Renal cortical epithelial cell (primary cell): ENCODE measurements at places on chromosomes 2 and 18. TPM values are rescaled to one million over a fixed set of nuclear protein-coding genes. Genes with fewer than 3 reads are reported as not detected.
A peak's percentile ranks its signal among the peaks of the same experiment; 100 is the strongest.

DNA sequence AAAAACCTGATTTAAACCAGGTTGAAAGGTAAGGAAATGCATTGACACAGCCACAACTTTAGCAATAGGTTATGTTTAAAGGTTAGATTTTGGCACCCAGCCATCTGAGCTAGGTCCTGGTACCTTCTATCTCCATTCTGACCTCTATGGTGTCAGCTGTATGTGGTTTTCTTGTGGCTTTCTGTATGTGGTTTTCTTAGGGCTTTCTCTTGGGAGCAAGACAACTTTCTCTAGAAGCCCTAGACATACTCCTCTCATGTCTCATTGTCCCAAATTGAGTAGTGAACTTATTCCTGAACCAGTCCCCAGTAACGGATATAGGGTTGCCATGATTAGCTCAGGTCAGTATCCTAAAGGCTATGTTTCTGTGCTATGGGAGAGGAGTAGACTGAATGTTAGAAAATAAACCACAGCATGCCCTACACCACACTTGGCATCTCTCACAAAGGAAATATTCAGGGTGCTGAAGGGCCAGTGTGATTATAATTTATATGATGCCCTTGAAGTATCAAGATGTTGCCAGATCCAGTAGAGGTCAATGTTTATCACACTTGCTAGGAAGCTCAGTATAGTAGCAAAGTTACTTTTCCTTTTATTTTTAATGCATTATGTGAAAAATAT is 176.1 kb downstream of the CAPN13 start:
- peak; percentile 67 for DNase-seq

- no peak for DNase-seq
Measured at GRCh38 chr18:43004421-43004820, 111.1 kb downstream of the RIT2 start.

DNA sequence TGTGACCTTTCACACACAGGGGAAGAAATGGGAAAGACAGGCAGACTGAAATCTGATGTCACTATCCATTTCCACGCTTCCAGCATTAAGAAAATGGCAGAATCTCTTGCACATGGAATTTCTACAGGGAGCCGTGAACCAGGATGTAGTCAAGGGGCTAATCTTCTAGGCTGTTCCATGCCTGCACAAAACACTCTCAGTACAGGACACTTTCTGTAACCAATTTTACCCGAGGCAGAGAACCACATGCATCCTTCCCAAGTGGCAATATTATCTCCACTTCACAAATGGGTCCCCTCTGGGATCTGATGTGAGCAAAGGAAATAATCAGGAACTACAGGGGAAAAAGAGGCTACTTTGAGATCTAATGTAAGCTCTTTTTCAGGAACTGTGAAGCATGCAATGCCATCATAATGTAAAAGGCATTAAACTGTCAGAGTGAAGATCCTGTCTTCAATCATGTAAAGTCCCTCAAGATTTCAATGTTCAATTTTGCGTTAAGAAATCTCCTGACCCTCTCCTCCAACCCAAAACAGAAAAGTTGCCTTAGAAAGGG is 236.9 kb downstream of the RBM43 start:
- DNase-seq = no peak

DNA sequence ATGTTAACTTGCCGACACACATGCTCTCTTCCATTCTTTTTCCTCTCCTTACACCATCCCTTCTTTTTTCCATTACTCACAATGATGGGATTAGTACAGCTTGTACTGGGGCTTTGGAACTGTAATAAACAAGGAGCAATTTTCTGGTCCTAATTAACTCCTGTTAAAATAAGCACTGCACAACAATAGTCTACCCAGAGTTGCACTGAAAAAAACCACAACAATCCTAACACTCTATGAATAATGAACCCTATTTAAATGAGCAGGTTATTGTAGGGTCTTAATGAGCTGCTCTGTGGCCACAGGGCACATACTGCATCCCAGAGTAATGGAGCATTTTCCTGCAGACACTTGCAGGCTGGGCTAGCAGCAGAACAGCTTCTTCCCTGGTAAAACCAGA is 380.3 kb downstream of the NRXN1 start:
- DNase-seq = no peak

DNA sequence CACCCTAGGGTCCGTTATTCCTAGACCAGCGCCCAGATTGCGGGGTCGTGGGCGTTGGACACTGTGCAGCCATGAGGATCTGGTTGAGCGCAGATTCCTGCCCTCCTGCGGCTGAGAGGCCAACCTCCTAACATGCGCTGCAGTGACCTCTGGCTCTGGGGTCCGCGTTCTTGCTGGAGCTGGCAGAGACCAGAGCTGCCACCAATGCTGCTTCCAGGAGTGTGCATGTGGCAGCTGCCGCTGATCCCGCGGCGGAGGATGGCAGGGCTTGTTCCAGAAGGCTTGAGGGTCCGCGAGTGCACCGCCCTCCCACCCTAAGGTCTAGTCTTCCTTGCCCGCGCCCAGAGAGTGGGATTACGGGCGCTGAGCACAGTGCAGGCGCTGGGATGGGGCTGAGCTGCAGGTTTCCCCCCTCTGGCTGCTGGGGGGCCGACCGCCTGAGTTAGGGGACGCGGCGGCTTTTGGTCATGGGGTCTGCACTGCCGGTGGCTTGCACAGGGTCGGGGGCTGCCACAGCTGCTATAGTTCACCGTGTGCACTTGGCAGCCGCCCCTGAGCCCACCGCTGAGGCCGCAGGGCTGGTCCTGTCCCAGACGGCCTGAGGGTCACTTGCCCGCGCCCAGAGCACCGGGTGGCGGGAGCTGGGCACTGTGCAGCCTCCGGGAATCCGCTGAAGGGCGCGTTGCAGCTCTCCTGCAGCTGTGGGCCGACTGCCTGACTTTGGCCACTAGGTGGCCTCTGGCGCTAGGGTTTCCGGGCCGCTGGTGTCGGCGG is 145.9 kb downstream of the CCDC74A start:
- DNase-seq = peak; percentile 24

DNA sequence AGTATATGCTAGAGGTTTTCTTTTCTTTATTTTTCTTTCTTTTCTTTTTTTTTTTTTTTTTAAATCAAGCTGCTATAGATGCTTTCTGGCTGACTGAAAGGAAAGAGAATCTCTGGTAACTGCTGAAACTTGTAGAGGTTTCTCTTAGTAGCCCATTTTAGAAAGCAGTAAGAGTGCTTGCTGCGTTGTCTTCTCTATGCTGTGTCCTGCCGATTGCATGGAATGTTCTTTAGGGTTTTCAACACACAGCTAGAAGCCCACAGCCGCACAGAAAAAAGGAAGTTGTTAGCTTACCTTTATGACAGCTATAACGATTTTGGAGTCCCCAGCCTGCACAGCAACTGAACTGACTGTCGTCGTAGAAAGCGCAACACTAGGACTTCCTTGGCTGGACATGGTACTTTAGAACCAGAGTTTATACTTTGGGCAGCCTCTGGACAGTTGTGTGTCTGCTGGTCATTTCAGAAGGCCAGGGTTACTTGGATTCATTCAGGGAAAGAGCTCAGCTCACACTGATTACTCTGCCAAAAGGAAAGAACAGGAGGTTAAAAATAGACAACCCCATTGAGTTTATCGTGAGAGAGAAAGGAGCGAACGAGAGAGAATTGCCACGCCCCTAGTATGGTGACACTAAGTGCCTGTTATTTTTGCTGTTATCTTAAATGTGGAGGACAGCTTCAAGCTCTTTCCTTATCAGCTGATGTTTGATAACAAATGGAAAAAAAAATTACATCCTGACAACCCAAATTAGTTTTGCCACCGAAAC is at the start of gene CCDC141:
Gene CCDC141 (minus strand): TSS at position 592 of the 766 bp plus-strand sequence. CDS start 196 bp downstream, at position 396.
- DNase-seq = no peak

GRCh38 chr18:22988208-22988607 is 55.1 kb downstream of the RBBP8 start:
- no peak for DNase-seq

DNA sequence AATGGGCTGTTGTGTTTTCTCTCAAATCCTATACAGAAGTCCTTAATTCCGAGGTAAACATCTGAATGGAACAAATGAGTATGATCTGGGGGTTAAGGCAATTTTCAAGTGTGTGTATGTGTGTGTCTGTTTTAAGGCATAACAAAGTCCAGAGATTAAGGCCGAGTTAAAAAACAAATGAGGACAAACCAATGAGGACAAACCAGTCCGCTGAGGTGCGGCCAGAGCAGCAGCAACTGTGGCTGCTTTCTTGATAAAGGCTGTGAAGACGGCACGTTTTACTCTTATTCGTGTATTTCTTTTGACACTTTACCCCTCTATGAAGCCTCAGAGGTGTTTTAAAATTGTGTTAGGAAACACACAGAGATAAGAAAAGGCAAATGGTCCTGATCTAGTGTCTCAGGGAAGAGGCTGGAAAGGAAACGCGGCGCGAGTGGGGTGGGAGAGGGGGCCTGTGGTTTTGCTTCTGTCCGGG is 495 bp upstream of the GULP1 start:
- DNase-seq = peak; percentile 35

DNA sequence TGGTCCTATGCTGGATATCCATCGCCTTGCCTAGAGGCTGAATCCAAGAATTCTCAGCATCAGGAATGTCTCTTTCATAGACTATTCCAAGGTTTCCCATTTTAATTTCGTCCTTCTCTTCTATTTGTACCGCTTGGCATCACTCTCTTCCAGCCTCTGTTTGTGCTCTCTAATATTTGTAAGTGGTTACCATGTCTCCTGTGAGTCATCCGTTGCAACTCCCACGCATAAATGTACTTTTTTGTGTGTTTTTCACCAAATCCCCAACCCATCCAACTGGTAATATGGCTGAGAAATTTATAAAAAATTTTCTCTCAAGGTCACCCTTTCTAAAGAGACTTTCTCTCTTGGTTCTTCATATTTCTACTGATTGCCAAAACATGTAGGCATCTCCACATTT is 21.8 kb downstream of the COLEC12 start:
- DNase-seq = peak; percentile 70

GRCh38 chr2:233130024-233130423 is 69.9 kb downstream of the INPP5D start:
- DNase-seq = no peak

- peak; percentile 34 for DNase-seq
Measured at GRCh38 chr2:70948337-70949003, 12.8 kb downstream of the ATP6V1B1 start.

DNA sequence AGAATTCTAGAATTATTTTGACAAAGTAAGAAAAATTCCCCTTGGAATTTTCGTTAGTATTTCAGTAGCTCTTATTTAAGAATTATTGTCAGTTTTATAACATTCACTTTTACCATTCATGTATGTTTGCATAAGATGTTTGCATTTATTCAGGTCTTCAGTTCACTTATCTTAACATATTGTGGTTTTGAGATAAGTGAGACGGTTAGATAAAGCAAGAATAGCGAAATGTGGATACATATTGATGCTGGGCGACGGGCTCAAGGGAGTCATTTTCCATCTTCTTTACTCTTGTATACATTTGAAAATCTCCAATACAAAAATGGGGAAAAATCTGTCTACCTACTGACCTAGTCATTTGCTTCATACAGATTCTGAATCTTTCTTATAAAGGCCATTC is 156.7 kb upstream of the HDAC4 start:
- no peak for DNase-seq

DNA sequence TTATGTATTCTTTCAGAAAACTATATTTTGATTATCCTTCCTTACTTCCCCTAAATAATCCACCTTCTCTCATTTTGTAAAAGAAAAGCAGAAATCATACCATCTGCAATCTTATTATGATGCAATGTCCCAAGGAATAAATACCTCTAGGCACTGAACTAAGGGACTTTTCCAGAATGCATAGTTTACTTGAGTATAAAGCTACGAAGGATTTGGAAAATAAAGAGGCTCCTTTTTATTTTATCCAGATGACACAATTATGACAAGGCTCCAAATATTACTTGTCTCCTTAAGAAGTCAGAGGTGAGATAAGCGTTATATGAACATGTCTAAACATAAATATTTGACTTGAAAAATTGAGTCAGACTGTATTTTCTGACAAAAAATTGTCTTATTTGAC is 72.1 kb downstream of the COL3A1 start:
- DNase-seq = no peak

DNA sequence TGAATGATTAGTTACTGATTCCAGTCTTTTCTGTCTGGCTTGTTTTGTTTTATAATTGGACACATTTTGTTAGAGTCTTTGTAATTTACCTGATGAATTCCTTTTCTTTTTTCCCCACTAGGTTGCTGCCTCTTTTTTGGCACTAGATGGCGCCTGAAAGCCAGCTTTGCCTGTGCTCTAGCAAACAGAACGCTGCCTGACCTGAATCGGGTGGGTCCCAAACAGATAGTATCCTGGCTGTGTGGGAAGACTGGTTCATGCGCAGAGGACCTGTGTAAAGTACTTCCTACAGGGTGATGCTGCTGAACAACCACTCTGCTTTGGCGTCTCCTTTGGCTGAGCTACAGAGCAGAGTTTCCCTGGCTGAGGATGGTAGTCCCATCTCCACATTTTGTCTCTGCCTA is 288.2 kb downstream of the IKZF2 start:
- DNase-seq = peak; percentile 16

- DNase-seq = no peak
Measured at GRCh38 chr2:240131941-240132650, 4.0 kb downstream of the COPS9 start.

GRCh38 chr2:164747783-164748433 is 93.7 kb downstream of the COBLL1 start:
- no peak for DNase-seq

GRCh38 chr2:38296197-38296780 is 80.8 kb downstream of the ATL2 start:
- no peak for DNase-seq

- peak; percentile 57 for DNase-seq
Measured at GRCh38 chr2:226338825-226339224, 460.8 kb downstream of the IRS1 start.

- peak; percentile 22 for DNase-seq
Measured at GRCh38 chr2:231640641-231641111, 48.0 kb downstream of the TEX44 start.

Gene SH2D6
- total RNA-seq = 0.40 TPM in 1 of 2 replicates, not detected in the other

Gene CCDC178
- 0.30 TPM in 1 of 2 replicates, not detected in the other for total RNA-seq

Gene PDE1A
- total RNA-seq = 3.8 and 203 TPM in 2 replicates

Gene CHRND
- total RNA-seq = not detected in 2 replicates

Gene CTAGE1
- total RNA-seq = under 0.01 TPM in 1 of 2 replicates, not detected in the other

Gene MSH6
- 52.6 and 59.5 TPM in 2 replicates for total RNA-seq

Gene LRRTM4
- total RNA-seq = 0.10 TPM in 1 of 2 replicates, not detected in the other

Gene CYP1B1
- total RNA-seq = 18.9 and 422 TPM in 2 replicates

Gene C2orf80
- total RNA-seq = not detected in 2 replicates

Gene RDH14
- total RNA-seq = 31.8 and 35.8 TPM in 2 replicates

Gene CAPN14
- total RNA-seq = 0.20 and 1.6 TPM in 2 replicates

Gene NXPH2
- total RNA-seq = 0.87 TPM in 1 of 2 replicates, not detected in the other

Gene IL36B
- not detected in 2 replicates for total RNA-seq
